AG09319 (cell line): ENCODE measurements at places on chromosomes 7 and 10.

DNA sequence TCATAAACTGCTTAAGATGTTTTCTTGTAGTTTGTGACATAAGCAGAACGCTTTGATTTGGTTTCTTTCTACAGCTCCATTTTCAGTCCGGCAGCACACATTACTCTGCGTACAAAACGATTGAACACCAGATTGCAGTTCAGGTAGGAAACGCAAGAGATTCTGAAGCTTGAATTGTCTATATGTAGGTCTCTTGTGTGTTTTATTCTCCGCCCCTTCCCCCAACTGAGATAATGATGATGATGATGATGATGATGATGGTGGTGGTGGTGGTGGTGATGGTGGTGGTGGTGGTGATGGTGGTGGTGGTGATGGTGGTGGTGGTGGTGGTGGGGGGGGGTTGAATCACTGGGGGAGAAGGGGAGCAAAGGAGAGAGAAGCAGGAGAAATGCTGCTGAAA lies 14.4 kb downstream of the TCF7L2 start:
- no peak for DNase-seq

- DNase-seq: no peak
Measured at GRCh38 chr7:131424219-131424822, 96.6 kb downstream of the MKLN1 start.

GRCh38 chr10:43287056-43288007 lies 20.5 kb upstream of the RASGEF1A start:
- no peak for DNase-seq

DNA sequence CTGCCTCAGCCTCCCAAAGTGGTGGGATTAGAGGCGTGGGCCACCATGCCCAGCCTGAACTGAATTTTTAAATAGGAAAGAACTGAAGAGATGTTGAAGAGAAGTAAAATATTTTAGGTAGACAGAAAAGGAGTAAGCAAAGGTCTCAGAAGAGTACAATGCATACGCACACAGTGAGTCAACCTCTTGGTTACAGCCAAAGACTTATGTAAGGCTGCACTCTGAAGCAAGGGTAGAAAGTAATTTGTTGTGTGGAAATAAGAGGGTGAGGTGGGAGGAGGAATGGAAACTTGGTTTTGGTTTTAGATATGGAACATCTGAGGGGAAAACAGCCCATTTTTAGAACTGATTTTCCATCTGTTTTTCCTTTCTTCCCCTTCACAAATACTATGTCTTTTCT lies 17.6 kb downstream of the KRIT1 start:
- no peak for DNase-seq

GRCh38 chr10:115945701-115946445 lies 327.1 kb downstream of the GFRA1 start:
- no peak for DNase-seq

DNA sequence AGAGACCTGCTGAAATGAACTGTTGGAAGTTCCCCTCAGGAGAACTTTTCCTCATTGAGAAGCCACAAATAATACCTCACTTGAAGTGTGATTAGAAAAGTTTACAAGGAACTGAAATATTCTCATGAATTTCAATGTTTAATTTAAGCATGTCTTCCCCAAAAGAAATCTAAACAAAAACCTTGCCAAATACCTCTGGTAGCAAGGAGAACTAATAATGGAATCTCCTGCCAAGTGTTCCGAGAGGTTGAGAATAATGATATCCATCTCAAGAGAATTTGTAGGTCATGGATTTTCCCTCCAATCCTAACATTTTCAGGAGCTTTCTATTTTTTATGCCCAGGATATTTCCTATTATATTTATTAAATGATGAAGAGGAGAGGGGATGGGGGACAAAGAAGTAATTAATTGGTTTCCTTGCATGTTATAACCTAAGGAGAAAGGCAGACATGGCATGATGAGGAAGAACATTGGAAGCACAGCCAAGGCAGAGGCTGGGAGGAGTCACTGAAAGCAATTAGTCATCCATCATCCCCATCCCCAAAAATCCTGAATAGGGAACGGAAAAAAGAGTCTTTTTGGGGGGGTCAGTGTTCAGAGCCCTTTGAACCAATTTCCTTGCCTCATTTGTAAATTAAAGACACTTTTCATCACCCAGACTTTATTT lies 93.6 kb upstream of the IL6 start:
- DNase-seq: no peak

GRCh38 chr7:1114505-1114904 lies 26.6 kb downstream of the GPER1 start:
- DNase-seq: no peak

GRCh38 chr10:130807721-130808120 lies 503.8 kb downstream of the TCERG1L start:
- no peak for DNase-seq

DNA sequence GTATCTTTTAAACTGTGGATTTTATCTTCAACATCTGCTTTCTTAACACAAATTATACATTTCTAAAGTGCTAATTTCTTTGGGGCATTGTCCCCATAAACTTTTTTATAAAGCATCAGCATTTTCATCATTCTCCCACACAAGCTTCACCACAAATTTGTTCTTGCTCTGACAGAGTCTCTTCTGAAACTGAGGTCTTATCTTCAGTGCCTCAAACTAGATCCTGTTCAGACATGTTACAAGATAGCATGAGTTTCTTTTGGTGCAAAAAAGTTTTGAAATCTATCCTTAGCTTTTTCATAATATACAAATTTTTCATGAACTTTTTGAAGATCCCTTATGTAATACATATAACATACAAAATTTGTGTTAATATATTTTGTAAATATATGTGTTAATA lies 346.6 kb downstream of the IPMK start:
- DNase-seq: no peak

GRCh38 chr10:102596506-102596971 lies 47.7 kb upstream of the TRIM8 start:
- no peak for DNase-seq

DNA sequence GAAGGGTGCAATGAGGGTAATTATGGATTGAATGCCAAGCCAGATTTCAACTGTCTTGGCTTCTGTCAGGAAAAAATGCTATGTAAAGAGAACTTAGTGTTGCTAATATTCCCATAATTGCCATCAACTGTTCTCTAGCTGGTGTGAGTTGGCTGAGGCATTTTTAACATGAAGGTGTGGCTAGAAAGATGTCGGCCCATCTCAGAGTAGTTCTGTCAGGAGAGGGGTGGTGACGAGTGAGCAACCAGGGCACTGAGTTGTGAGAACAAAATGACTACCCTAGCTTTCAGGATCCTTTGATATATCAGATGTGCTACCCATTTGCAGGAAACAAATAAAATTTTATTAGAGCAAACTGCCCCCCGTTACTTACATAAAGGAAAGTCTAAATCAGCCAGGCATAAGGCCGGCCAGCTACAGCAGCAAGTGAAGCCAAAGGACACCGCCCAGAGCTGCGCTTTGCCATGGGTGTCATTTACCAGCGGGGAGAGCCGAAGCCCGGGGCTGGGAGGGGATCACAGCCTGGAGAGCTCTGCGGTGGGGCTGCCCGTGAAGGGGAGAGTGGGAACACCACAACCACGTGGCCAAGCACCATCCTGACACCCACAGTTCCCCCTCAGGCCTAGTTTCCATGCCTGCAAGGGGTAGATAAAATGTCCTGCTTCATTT lies 141.4 kb downstream of the ICA1 start:
- DNase-seq: no peak

- no peak for DNase-seq
Measured at GRCh38 chr7:47956220-47956619, 8.0 kb upstream of the PKD1L1 start.

DNA sequence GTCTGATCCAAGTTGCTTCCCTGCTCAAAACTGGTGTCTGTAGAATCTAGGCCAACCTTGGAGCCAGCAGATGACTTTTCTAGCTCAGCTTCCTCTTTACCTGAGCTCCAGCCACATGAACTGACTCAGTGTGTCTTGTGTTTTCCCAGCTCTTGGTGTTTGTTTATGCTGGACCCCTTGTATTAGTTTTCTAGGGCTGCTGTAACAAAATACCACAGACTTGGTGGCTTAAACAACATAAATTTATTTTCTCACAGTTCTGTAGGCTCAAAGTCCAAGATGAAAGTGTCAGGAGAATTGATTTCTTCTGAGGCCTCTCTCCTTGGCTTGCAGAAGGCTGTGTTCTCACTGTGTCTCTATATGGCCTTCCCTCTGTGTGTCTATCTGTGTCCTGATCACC lies 45.1 kb downstream of the LRMDA start:
- DNase-seq: no peak

- DNase-seq: no peak
Measured at GRCh38 chr7:2102375-2102723, 130.4 kb downstream of the MAD1L1 start.

DNA sequence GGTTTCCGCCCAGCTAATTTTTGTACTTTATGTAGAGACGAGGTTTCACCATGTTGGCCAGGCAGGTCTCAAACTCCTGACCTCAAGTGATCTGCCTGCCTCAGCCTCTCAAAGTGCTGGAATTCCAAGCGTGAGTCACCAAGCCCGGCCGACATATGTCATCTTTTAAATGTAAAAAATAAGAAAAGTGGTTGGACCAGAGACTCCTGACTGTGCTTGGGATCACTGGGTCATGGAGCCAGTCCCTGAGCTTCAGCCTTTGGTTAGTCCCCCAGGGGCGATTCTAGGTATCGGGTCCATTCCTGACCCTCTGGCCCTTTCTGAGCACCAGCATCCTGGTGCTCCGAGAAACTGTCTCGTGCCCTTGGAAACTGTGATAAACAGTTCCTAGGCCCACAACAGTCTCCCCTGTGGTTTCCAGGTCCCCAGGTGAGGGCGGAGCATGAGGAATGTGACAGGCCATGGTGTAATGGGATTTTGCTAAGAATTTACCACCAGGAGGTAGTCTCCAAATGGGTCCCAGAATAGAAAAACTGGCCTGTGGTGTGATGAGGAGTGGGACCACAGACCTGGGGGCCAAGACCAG lies 32.8 kb downstream of the UBTD1 start:
- DNase-seq: no peak

GRCh38 chr10:35208949-35209613 lies 82.4 kb downstream of the CREM start:
- DNase-seq: no peak

DNA sequence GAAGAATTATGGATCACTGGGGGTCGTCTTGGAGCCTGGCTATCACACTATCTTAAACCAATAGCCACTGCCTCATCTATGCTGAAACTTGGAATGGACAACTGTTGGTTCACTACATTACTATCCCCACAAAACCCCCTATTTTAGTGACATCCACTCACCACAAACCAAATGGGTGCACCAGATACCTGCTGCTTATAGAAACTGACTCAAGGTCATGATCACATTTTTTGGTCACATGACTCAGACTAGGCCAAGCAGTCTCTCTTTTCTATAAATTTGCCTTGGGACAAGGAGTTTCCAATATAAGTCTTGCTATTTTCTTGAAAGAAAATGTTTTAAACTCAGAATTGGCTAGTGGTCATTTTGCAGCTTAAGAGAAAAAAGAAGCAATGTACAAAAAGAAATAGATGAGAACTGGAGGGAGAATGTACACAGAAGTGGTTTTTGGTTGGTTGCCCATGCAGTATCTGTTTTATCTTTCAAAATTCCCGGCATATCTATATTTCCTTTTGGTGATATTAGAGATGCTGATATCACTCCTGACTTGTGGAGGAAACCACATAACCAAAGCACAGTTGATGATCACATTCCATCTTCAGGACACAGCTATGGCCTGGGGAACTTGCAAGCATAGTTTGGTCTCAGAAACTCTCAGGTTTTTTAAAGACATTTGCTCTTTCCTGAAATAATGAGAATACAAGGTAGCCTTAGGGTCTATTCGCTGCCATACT lies 85.2 kb upstream of the CACNA2D1 start:
- DNase-seq: no peak

GRCh38 chr7:37409461-37409860 lies 39.2 kb downstream of the ELMO1 start:
- no peak for DNase-seq

GRCh38 chr10:124744102-124745050 lies at the start of gene FAM53B:
FAM53B (minus strand) TSS chr10:124744378; CDS start chr10:124706713, 37,665 bp downstream.
- no peak for DNase-seq

GRCh38 chr7:3767917-3768777 lies 467.1 kb downstream of the SDK1 start:
- no peak for DNase-seq

DNA sequence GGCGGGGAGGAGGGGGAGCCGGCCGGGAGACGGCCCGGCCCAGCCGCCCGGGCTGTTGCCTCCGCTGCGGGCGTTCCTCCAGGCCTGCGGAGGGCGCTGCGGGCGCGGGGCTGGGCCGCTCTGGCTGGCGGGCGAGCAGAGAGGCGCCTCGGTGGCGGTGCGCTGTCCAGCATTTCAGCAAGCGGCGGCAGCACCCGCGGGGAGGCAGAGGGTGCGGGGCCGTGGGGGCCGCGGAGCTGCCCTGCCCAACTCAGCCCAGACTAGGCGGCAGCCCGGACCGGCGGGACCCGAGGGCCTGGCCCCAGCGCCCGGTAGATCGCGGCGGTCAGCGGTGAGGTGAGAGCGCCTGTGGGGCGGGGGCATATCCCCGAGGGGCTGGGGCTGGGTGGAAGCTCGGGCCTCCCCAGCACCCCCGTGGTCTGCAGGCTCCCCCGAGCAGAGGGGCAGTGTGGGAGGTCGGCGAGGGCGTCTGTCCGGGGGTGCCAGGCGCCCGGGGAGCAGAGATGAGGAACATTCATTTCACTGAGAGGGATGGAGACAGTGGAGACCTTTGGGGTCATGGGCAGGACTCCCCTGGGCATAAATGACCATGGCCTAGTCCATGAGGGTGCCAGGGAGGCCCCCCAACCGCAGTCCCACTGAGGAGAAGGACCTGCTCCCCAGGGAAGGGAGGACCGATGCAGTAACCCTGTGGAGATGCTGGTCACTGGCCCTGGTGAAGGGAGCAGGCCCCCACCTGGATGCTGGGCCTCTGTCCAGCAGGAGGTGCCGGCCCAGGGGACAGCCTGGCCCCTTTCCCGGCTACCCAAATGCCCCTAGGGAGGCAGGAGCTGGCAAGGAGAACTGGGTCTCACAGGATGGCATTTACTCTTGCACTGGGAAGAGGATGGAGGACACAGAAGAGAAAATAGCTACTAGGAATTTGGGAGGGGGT lies at the start of gene SRRM3:
Gene SRRM3, plus strand, starts transcription at position 165 of the 934 bp plus-strand sequence. CDS start 33,171 bp downstream, outside the sequence.
- DNase-seq: peak; percentile 30

DNA sequence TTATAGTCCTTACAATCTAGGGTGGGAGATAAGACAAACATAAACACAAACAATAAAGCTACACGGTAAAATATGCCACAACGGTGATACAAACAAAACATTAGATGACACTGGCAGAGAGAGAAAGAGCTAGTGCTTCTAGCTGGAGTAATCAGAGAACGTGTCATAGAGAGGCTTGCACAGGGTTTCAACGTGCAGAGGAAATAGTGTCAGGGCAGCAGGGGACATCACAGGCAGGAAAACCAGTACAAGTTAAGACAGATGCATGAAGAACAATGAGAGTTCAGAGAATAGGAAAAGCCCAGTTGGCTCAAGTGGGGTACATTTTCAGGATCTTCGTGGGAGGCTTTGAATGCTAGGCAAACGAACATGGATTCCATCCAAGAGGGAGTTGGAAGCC lies 91.4 kb downstream of the ZNF438 start:
- DNase-seq: no peak
